Liver (tissue), 10 donors: ENCODE measurements at places on chromosomes 2 and 18. TPM values are rescaled to one million over a fixed set of nuclear protein-coding genes. Genes with fewer than 3 reads are reported as not detected.

- DNase-seq, result no peak
Measured at GRCh38 chr2:54593249-54593648, 130.2 kb upstream of the EML6 start.

The AAK1 gene
- total RNA-seq, result 8.8 TPM

DNA sequence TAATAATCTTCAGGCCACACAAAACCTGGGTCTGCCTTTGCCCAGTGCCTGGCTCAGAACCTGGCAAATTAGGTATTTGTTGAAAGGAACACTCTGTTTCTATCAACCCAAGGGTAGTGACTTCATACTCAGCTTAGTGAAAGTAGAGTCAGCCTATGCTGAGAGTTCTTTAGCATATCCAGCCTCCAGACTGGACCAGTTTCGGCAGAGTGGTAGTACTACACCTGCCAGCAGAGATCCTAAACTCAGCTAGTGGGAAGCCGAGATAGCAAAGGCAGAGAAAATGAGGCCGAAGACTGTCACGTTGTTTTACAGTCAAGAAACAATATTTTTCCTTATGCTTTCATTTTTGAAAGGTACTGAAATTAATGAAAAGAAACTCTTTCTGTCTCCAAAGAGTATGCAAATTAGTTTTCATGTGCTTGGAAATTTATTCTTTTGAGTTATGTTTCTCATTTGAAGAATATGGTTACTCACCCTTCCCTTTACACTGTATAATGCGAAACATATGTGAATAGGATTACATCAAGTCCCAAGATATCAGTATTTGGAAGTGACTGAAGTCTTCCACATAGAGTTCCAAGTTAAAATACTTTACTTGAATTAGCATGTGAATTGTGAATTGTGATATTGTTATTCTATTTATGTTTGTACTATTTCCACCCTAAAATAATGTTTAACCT, 52.2 kb upstream of the UGP2 start:
- no peak for DNase-seq

The IGFBP5 gene
- 2.3 TPM for total RNA-seq

The RND3 gene
- 14.8 TPM for total RNA-seq

The HOXD11 gene
- total RNA-seq, result not detected

- no peak for DNase-seq
Measured at GRCh38 chr2:235757212-235757611, 263.4 kb downstream of the AGAP1 start.

DNA sequence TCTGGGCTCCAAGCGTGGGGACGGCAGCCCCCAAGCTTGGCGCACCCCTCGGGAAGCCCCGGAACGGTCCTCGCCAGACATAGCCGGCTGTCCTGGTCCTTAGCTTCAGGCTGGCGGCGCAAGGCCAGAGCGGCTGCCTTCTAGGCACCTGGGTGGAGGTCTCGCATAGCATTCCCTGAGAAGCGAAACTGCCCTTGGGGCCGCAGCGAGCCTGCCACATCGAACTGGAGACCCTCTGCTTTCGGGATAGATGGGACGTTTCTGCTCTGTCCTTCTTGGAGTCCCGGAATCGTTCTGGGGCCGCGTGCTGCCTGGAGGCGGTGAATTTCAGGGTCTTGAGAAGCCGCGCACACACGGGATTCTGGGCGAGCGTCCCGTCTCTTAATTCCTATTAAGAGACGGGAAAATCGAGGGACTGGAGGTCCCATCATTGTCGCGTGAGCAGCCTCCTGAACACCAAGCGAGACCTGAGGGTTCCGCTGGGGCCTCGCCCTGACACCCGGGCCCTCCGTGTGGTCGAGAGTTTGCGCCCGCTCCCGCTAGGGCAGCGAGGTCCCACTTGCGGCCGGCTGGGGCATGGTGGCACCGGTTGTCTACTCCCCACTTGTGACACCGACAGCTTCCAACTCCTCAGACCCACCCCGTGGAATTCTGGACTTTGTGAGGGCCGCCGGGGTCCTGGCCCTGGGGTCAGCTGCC, 9.7 kb upstream of the EN1 start:
- no peak for DNase-seq

DNA sequence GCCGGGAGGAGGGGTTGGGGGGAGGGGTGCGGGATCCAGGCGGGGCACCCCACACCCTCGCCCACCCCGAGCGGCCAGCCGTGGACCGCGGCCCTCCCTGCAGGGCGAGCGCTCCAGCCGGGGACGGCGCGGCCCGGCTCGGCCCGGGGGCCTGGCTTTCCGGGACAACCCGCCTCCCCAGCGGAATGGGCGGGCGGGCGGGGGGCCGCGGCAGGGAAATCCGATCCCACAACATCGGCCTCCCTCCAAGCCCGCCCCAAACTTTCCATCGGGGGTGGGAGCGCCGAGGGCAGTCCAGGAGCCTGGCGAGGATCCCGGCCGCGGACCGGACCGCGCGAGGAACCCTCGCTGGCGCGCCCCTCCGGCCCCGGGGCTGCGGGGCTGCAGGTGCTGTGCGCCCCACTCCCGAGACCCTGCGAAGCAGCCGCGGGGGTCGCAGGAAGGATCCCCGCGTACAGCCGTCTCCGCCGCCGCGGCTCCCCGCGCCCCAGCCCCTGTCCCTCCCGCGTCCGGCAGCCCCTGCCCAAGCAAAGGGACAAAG, 529 bp downstream of the SEMA4C start:
- DNase-seq, result peak; percentile 71

GRCh38 chr2:53356291-53356905, 411.2 kb upstream of the CHAC2 start:
- no peak for DNase-seq

DNA sequence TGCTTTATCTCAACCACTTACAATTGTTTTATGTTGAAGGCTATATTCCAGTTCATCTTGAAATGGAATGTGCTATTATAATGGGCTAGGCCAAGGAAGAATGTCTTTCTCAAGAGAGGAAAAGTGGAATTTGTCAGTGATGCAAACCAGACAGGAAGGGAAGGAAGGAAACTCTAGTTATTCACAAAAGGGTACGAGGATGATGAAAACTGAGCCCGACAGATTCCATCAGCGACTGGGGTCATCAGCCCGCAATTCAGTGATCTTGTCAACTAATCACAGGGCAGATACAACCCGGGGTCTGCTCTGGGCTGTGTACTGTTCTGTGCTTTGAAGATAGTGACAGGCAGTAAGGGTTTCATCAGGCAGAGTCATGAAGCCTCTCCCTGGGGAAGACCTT, 23.4 kb upstream of the LYPD6 start:
- DNase-seq, result no peak

- DNase-seq, result no peak
Measured at GRCh38 chr18:48390641-48391040, 18.5 kb downstream of the ZBTB7C start.

GRCh38 chr2:72828840-72829507, 3.1 kb upstream of the EXOC6B start:
- no peak for DNase-seq

The ACMSD gene
- 91.4 TPM for total RNA-seq

DNA sequence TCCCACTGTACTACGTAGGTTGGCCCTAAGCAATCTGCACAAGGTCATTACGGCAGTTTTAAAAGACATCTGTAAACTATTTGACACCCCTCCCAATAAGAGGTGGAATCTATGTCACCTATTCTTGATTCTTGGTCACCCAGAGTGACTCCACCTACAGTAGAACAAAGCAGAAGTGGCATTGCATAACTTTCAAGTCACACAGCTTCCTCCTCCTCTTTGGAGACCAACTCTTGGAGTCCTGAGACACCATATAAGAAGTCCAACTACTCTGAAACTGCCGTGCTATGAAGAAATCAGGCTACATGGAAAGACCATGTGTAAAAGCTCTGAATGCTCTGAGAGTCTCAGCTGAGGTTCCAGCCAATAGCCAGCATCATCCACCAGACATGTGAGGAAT, 253.5 kb upstream of the CDH20 start:
- DNase-seq, result no peak

The ANKRD36B gene
- total RNA-seq, result 6.5 TPM

The ZNF385B gene
- 3.2 TPM for total RNA-seq

DNA sequence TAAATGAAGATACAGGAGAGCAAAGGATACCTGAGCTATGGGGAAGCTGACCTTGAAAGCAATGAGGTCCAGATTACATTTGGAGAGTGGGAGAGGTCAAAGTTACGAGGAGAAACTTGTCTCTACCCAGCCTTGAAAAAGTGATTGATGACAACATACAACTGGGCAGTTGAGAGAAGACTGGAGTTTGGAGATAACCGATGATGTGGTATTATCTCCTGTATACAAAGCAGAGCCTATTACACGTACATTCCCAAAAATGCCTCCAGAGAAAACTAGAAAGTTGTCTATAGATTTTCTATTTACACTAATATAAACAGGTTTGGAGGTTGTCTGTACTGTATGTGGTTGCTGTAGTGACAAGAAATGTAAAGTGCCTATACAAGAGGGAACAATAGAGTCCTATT, 28.3 kb downstream of the ARL5A start:
- DNase-seq, result no peak

The B3GNT7 gene
- total RNA-seq, result 1.1 TPM

- DNase-seq, result no peak
Measured at GRCh38 chr2:62787386-62787785, 81.9 kb downstream of the EHBP1 start.

The MAPRE3 gene
- 1.0 TPM for total RNA-seq

GRCh38 chr18:54859667-54860421, 31.6 kb downstream of the RAB27B start:
- no peak for DNase-seq

GRCh38 chr2:66463206-66463755, 28.4 kb downstream of the MEIS1 start:
- no peak for DNase-seq

GRCh38 chr2:232085164-232085563, 123.7 kb downstream of the DIS3L2 start:
- no peak for DNase-seq

The SRD5A2 gene
- total RNA-seq, result 23.3 TPM

- DNase-seq, result no peak
Measured at GRCh38 chr2:39411181-39411944, 25.7 kb downstream of the MAP4K3 start.

The ASAP2 gene
- total RNA-seq, result 5.9 TPM

The MTCL1 gene
- total RNA-seq, result 0.65 TPM

The ANKRD29 gene
- total RNA-seq, result 0.28 TPM

- DNase-seq, result no peak
Measured at GRCh38 chr18:41624460-41624859, 330.6 kb upstream of the PIK3C3 start.

The YES1 gene
- 57.6 TPM for total RNA-seq

GRCh38 chr18:44594799-44595467, 85.8 kb upstream of the SETBP1 start:
- no peak for DNase-seq

The TMEM17 gene
- 0.70 TPM for total RNA-seq

The NYAP2 gene
- total RNA-seq, result not detected

GRCh38 chr18:10301831-10302483, 152.5 kb upstream of the APCDD1 start:
- DNase-seq, result no peak

The FBXO41 gene
- total RNA-seq, result 0.51 TPM

DNA sequence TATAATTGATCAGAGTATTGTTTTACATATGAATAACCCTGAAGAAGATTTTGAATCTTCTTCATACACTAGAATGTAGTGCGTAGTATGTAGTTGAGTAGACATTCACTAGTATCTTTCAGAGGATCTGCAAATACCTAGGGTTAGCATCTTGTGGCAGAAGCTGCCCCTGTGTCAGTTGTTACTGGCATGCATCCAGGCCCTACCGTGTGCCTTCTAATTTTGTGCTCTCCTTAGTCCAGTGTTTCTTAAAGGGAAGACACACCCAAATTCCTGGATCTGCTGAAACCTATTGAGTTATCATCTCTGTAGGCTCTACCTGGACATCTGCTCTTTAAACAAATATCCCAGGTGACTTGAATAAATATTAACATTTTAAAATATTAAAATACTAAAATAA, 99.7 kb upstream of the SERTAD2 start:
- no peak for DNase-seq

The ALKAL2 gene
- total RNA-seq, result not detected

GRCh38 chr2:2664989-2665833, 334.1 kb upstream of the MYT1L start:
- DNase-seq, result no peak

DNA sequence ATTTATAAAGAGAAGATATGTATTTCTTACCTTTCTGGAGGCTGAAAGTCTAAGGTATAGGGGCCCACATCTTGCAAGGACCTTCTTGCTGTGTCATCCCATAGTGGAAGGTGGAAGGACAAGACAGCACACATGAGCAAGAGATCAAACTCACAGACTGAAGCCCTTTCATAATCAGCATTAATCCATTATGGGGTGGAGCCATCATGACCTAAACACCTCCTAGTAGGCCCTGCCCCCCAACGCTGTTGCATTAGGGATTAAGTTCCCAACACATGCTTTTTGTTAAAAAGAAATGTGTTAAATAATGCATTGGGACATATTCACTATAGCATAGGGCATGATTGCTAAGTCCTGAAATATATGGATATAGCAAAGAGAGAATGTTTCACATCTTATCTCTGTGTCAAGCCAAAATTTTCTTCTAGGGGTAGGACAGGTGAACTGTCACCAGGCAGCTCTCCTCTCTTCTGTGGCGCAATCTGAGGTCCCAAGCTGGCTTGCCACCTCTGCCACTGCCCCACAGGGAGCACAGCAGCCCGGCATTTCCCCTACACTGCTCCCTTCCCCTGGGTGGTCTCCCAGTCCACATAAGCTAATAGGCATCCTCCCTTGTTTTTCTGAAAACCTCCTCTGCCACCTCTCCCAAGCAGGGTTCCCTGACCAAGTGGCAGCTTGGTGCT, 8.3 kb upstream of the CTIF start:
- peak; percentile 13 for DNase-seq

The IL18R1 gene
- total RNA-seq, result 12.7 TPM

The MARCHF4 gene
- not detected for total RNA-seq
